ENCODE measurements at places on chromosomes 3 and 15. TPM values are rescaled to one million over a fixed set of nuclear protein-coding genes. Genes with fewer than 3 reads are reported as not detected.

EFHB gene
- not detected for total RNA-seq

DNA sequence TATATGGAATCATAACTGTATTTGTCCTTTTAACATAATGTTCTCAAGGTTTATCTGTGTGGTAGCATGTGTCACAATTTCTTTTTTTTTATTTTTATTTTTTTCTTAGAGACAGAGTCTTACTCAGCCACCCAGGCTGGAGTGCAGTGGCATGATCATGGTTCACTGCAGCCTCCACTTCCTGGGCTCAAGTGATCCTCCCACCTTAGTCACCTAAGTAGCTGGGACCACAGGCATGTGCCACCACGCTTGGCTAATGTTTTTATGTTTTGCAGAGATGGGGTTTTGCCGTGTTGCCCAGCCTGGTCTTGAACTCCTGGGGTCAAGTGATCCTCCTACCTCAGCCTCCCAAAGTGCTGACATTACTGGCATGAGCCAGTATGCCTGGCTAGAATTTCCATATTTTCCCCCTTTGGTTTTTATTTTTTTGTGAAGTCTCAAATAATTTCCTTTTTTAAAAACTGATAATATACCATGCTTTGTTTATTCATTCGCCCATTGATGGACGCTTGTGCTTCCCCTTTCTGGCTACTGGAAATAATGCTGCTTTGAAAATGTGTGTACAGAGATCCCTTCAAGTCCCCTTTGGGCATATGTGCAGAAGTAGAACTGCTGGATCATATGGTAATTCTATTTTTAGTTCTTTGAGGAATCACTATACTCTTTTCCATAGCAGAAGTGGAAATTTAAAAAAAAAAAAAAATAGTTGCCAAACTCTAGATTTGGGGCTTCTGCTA, 28.4 kb downstream of the TMEM40 start:
- no peak for DNase-seq

- DNase-seq = no peak
Measured at GRCh38 chr3:171396048-171396447, 64.2 kb downstream of the TNIK start.

- DNase-seq = no peak
Measured at GRCh38 chr3:2793987-2794386, 316.2 kb downstream of the IL5RA start.

- DNase-seq = no peak
Measured at GRCh38 chr15:67080900-67081431, 15.6 kb downstream of the SMAD3 start.
